ENCODE measurements at places on chromosomes 1 and 21.

DNA sequence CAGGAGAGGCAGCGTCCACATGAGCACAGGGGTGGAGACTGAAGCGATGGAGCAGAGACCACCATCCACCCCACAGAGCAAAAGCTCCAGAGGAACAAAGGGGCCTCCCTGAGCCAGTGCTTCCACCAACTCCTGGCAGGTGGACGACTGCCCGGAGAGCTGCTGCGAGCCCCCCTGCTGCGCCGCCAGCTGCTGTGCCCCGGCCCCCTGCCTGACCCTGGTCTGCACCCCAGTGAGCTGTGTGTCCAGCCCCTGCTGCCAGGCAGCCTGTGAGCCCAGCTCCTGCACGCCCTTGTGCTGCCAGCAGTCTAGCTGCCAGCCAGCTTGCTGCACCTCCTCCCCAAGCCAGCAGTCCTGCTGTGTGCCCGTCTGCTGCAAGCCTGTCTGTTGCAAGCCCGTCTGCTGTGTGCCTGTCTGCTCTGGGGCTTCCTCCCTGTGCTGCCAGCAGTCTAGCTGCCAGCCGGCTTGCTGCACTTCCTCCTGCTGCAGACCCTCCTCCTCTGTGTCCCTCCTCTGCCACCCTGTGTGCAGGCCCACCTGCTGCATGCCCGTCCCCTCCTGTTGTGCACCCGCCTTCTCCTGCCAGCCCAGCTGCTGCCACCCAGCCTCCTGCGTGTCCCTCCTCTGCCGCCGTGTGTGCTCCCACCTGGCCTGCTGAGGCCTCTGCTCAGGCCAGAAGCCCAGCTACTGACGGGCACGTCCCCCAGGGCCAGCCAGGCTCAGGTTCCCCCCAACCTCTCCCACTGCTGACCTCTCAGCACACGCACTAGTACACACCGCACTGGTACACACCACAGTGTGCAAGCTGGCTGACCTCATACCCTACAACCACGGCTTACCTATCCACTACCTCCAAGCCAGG is 5.4 kb downstream of the KRTAP10-12 start:
- no peak for DNase-seq

DNA sequence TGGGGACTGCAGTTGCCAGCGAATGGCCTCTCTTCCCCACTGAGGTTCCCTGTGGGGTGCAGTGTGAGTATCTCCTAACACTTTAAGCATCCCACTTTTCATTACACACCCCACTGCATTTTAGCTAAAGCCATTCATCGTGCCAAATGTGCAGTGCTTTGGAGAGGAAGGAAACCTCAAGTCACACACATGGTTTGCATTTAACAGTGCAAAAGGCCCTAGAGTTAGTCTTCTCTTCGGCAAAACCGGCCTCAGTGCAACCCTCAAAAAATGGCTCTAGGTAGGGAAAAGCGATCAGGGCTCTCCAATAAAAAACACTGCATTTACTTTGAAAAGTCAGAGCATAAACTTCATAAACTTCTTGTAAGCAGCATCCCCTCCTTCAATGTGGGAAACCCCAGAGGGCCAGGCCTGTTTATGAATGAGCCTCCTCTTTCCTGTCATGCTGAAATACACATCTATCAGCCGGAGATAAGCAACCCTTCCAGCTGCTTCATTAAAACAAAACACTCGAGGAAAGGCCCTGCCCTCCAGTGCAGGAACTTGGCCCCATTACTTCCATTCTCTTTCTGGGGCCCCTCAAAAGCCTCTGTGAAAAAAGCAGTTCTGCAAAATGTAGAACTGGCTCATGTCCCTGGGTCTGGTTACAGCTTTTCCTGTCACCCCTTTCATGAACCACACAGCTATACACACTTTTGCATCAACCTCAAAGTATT is 184.0 kb downstream of the CDC7 start:
- DNase-seq = no peak

- no peak for DNase-seq
Observed at GRCh38 chr1:47231301-47232186, 481 bp downstream of the TAL1 start.

GRCh38 chr1:81569761-81570160 is 231.0 kb upstream of the ADGRL2 start:
- DNase-seq = no peak

DNA sequence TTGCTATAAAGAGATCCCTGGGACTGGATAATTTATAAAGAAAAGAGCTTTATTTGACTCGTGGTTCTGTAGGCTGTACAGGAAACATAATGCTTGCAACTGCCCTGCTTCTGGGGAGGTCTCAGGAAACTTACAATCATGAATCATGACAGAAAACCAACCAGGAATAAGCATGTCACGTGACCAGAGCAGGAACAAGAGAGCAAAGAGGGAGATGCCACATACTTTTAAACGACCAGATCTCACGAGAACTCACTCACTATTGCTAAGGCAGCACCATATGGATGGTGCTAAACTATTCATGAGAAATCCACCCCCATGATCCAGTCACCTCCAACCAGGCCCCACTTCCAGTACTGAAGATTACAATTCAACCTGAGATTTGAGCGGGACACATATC is 49.8 kb upstream of the RCC1 start:
- DNase-seq = no peak

GRCh38 chr1:234611225-234611846 is 1.4 kb upstream of the IRF2BP2 start:
- no peak for DNase-seq

GRCh38 chr1:231190456-231190855 is 28.6 kb downstream of the TRIM67 start:
- DNase-seq = no peak

- no peak for DNase-seq
Observed at GRCh38 chr1:147824001-147824400, 63.6 kb upstream of the GJA5 start.

DNA sequence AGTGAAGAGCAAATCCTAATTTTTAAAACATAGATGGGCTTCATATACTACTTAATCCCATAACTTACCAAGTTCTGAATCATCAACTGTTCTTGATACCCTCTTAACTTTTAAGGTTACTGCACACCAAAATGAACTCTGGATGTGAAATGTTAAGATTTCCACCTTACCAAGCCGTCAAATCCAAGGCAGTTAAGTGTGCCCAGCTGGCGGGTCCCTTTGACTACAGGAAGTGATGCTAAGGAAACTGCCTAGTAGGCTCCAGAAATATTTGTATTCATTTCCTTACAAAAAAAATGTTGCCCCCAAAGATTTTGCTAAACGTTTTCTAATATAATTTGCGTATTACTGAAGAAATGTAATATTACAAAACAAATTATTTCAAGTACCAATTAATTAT is 10.7 kb downstream of the NRIP1 start:
- DNase-seq = no peak

DNA sequence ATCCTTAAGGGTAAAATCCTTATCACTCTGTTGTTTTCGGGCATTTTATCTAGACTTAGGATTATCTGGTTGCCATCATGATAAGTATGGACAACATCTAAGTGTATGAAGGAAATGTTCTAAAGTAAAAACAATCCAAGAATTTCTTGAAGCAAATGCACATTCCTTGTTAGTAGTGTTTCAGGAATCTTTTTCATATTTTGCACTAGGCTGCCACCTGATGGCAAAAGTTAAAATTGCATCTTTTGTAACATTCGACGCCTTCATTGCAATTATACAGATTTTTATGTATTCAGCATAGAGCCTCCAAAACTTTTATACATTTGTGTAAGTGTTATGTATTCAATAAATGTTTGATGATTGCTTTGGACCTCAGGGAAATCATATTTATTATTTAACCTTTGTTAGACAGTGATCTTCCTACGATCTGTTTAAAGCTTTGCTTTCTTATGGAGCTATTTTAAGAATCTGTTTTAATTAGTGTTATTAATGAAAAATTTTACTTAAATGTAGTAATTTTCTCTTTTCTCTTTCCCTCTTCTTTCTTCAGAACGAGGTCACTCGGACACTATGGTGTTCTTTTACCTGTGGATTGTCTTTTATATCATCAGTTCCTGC is 49.4 kb upstream of the KIAA1614 start:
- DNase-seq = peak; percentile 47

- DNase-seq = no peak
Observed at GRCh38 chr1:36355811-36356210, 29.9 kb downstream of the STK40 start.

DNA sequence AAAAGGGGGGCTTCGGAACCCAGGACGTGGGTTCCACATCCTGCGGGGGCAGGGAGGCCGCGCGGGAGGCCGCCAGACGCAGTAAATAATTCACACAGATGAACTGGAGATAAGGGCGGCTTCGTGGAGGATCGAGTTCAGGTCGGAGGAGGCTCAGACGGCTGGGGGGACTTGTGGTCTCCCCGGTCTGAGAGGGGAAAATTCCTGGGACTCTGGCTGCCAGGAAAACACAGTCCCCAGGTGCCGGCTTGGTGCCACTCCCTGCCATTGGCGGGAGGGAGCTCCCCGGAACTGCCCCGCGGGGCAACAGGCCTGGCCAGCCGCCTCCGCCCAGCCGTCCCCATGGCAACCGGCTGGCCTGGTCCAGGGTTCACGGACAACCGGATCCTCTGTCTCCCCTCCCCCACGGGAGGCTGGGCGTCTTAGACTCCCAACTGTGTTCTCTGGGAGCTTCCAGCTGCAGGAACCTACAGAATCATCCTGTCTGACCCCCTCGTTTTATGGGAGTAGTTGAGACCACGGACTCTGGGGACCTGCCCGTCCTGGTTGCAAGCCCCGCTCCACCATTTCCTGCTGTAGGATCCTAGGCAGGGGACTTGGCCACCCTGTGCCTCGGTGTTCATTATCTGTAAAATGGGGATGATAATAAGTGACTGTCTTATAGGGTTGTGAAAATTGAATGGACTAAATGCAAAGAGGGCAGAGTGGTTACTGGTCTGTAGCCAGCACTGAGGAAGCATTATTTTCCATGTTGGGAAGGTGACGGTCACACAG is 9.6 kb downstream of the CAMK2N1 start:
- DNase-seq = no peak

GRCh38 chr1:30995990-30996612 is 69.4 kb downstream of the PUM1 start:
- DNase-seq = no peak

GRCh38 chr1:159071970-159072582 is 4.5 kb downstream of the AIM2 start:
- DNase-seq = peak; percentile 30

DNA sequence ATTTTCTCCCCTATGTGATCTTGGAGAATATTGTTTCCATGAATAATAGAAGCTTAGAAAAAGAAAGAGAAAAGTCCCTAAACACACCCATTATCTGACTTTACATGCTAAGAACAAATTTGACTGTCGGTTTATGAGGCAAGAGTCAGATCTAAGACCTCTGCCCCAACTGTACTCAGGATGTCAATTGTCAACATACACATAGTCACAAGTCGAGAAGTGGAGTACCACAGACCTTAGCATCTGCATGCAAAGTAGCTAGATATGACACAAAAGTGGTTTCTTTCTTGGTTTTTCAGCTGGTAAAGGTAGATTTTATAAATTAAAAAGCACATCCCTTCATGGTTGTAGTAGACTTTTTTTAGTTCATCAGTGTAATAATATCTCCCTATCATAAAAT is 97.2 kb upstream of the DPYD start:
- DNase-seq = no peak

- DNase-seq = no peak
Observed at GRCh38 chr1:2428490-2428889, 16.1 kb upstream of the PEX10 start.

GRCh38 chr1:9275567-9276034 is 17.1 kb upstream of the SPSB1 start:
- DNase-seq = peak; percentile 85

- DNase-seq = no peak
Observed at GRCh38 chr1:46300673-46301405, 2.6 kb downstream of the LRRC41 start.

GRCh38 chr1:29341936-29342335 is 105.6 kb downstream of the PTPRU start:
- no peak for DNase-seq

- DNase-seq = no peak
Observed at GRCh38 chr1:99603699-99604560, 42.0 kb upstream of the PALMD start.

DNA sequence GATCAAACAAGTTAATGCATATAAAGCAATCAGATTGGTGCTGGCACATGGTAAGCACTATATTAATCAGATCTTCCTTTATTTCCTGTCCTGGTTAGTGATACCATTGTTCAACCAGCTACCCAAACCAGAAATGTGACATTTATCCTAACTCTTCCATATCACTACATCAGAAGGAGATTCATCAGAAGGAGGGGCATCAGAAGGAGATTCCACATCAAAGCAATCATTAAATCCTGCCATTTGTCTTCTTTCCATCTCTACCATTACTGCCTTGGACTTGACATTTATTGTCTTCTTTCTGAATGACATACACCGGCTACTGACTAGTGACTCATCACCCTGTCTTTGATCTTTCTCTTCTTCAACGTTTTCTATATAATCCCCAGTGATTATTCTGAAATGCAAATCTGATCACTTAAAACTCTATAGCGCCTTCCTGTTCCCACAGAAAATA is 75.0 kb downstream of the DNM3 start:
- DNase-seq = no peak

GRCh38 chr1:20321573-20321972 is 30.9 kb downstream of the VWA5B1 start:
- no peak for DNase-seq

DNA sequence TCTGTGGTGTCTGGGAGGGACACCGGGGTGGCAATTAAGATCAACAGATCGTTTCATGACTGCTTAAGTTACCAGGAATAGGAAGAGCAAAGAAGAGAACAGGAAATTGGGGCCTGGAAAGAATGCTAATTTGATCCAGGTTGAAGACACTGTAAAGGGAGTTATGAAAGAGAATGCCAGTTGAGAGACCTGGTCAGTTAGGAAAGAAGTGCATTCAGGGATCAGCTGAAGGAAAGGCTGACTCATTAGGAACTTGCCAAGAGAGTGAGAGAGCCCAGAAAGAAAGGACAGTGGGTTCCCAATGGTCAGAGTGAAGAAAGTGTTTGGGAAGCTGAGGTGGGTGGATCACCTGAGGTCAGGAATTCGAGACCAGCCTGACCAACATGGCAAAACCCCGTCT is 119.6 kb downstream of the UBE2U start:
- DNase-seq = no peak

GRCh38 chr1:40507973-40508372 is 594 bp upstream of the EXO5 start:
- no peak for DNase-seq

DNA sequence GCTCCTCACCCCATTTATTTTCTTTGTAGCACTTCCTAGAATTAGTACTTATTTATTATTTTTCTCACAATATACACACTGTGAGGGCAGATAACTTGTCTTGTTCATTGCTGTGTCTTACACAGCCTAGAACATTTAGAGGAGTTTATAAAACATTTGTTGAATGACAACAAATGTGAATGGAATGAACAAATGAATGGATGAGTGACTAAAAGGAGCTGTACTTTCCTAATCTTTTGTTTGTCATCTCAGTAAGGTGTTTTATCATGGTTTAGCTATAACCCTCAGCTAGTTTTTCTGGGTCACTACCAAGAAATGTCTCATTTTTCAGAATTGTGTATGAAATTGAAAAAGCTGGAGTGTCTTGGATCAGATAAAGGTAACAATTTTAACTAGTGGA is 239.3 kb upstream of the KCNK2 start:
- no peak for DNase-seq
